ENCODE measurements at places on chromosomes 2 and 18.

- DNase-seq = no peak
These were observed 7.1 kb upstream of the PKDCC start for GRCh38 chr2:42040643-42041278.

DNA sequence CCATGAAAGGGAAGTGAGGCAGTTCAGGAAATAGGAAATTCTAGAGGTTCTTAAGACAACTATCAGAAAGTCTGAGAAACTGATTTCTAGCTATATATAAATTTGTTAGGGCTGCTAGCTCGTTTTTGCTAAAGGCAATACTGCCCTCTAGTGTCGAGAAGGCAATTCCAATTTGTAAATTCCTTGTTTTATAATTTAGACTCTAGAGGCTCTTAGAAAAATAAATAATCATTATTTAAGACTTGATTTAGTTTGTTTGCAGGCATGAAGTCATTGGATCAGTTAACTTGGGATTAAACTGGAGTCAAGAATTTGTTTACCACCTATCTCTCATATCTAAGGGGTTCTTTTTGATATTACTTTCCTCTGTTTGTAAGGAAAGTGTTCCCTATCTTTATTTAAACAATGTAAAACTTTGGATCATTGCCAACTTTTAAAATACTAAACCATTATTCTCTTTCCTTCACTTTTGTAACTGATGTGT is 66.2 kb downstream of the ACVR2A start:
- no peak for DNase-seq

DNA sequence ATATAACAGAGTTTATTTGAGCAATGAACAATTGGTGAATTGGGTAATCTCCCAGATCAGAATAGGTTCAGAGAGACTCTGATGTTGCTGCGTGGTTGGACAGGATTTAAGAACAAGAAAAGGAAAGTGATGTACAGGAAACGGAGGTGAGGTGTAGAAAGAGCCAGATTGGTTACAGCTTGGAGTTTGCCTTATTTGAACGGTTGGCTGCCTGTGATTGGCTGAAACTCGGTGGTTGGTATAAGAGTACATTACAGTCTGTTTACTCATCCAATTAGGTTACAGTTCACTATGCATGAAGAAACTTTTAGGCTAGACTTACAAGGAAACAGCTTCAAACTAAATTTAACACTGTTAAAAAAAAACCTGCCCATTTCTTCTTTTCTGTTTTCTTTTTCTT is 68.0 kb upstream of the CABLES1 start:
- DNase-seq = no peak

DNA sequence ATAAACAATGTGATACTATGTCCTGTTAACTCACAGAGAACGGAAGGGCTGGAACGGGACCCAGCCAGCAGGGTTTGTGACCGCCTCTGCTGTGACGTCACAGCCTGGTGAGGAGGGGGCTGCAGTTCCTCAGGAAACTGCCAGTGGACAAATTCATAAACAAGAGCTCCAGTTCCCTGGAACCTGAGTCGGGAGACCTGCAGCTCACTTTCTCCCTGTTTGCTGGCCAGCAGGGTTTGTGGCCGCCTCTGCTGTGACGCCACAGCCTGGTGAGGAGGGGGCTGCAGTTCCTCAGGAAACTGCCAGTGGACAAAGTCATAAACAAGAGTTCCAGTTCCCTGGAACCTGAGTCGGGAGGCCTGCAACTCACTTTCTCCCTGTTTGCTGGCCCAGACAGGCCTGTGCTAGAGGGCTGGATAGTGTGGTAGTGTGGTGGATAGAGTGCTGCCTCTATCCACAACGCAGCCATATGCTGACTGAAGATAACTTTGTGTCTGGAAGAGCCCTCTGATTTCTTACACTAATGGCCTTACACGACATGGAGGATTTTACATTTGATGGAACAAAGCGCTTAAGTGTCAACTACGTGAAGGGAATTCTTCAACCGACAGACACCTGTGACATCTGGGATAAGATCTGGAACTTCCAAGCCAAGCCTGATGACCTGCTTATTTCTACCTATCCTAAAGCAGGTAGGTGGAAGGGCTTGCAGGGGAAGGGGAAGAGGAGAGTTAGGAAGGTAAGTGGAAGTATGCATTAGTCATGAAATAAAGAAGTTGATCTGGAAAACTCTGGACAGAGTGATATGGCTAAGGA is at the start of gene SULT1C4:
SULT1C4 (plus strand) TSS at position 140 of the 816 bp plus-strand sequence; CDS start at position 524, 384 bp downstream.
- no peak for DNase-seq

GRCh38 chr2:120539937-120540718 is 194.2 kb downstream of the INHBB start:
- DNase-seq = peak; percentile 92

- DNase-seq = no peak
These were observed 217.0 kb upstream of the UBE2E3 start for GRCh38 chr2:180763263-180763989.

GRCh38 chr18:49988101-49988500 is 174.8 kb upstream of the ACAA2 start:
- no peak for DNase-seq

- no peak for DNase-seq
These were observed 27.1 kb upstream of the PTMA start for GRCh38 chr2:231680992-231681852.

DNA sequence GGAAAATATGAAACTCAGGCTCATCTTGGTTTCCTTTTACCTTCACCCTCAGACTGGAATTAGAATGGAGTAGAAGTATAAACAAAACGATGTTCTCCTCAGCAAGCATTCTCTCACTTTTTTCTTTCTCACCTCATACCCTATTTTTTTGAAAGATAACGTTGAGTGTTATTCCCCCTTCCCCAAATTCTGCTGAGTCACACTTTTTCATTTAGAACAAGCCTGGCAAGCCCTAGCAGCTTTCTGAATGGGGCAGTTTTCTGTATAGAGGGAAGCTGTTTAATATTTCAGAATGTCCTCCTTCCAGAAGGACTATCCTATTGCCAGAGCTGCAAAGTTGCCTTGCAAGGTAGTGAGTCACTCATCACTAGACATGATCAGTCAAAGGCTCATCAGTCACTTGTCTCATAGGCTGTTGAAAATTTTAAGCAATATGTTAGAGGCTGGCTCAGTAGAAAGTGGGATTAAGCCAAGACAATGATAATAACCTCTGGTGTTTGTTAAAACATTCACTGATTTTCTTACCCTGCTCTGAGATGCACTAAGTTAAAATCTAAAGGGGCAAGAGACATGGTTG is 416.1 kb downstream of the RNF144A start:
- DNase-seq = no peak

- no peak for DNase-seq
These were observed 288.9 kb downstream of the XIRP2 start for GRCh38 chr2:167177196-167177595.

- DNase-seq = no peak
These were observed 678.6 kb upstream of the ZEB2 start for GRCh38 chr2:145198555-145198954.

Data from H54 (cell line).